Dermis blood vessel endothelial cell (primary cell): ENCODE measurements at places on chromosomes 11 and 22.

GRCh38 chr22:50044485-50045118 lies 13.5 kb downstream of the TTLL8 start:
- DNase-seq = no peak

- DNase-seq = no peak
These were observed 6.7 kb downstream of the HDHD5 start for GRCh38 chr22:17152340-17152739.

- DNase-seq = peak; percentile 9
These were observed 18.9 kb downstream of the CASP5 start for GRCh38 chr11:105004021-105004420.

DNA sequence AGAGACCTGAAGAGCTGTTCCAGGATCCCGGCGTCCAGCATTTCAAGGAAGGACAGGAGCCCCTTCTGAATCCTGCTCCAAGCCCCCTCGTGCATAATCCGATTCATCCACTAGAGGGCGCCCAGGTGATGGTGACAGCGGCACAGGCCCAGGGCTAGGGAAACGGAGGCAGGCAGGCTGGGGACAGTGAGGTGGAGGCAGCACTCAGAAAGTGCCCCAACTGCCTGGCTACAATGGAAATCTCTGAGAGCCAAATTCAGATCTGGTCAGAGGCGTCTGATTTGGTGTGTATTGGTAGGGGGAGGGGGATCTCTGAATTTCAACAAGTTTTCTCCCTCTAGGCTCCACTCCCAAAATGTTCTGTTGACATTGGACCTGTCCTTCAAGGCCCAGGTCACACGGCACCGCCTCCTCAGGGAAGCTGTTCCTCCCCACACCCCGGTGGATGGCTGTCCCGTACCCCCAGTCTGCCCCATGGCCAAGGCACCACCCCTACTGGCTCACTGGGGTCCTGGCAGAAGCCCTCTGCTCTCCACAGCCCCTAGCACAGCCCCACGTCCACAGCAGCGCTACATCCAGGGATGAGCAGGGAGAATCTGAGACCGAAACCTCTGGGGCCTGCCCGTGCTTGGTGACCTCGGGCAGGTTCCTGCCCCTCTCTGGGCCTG lies 142.9 kb downstream of the CRYBB2 start:
- peak; percentile 76 for DNase-seq

GRCh38 chr22:29265305-29265704 lies 2.5 kb downstream of the RHBDD3 start:
- no peak for DNase-seq

DNA sequence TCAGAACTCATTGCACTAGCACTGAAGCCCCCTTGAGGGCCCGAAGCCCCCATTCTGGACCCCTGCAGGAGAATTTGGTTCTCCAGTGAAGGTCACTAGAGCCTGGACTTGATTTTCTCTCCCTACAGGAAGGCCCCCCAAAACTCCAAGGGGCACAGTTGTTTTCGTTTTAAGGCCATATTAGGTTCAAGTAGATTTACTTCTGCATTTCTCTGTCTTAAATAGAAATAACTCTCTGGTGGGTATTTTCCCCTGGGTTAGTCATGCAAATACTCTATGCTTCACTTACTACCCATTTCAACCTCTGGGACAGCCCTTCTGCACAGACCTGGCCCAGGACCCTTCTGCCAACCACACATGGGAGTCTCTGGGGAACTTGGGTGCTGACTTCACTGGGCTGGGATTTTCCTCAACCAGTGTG lies 41.6 kb downstream of the WEE1 start:
- DNase-seq = peak; percentile 11

- no peak for DNase-seq
These were observed 35.9 kb upstream of the SESN3 start for GRCh38 chr11:95266751-95267374.

DNA sequence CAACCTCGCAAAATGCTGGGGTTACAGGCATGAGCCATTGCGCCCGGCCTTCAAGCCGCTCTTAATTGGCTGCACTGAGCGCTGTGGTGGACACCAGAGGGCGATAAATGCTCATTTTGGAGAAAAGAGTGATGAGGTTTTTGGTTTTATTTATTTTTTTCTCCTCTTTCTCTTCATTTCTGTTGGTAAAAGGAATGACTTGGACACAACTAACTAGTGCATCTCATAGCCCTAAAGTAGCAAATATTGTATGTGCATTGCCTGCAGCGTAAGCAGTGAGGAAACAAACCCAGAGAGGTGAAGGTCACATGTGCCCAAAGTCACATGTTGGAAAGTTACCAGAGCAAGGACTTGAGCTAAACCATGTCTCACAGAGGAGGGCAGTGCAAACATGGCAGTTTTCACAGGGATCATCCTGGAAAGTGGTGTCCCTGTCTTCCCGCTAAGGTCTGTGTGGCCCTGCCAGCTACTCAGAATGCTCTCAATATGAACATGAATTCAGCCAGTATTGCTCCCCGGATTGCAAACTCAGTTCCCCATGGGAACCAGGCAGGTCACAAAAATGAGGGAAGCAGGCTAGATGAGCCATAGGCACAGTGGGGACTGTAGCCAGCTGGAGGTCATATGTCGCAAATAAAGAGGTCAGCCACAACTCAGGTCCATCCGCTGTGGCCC lies 8.6 kb upstream of the CD82 start:
- DNase-seq = peak; percentile 71

DNA sequence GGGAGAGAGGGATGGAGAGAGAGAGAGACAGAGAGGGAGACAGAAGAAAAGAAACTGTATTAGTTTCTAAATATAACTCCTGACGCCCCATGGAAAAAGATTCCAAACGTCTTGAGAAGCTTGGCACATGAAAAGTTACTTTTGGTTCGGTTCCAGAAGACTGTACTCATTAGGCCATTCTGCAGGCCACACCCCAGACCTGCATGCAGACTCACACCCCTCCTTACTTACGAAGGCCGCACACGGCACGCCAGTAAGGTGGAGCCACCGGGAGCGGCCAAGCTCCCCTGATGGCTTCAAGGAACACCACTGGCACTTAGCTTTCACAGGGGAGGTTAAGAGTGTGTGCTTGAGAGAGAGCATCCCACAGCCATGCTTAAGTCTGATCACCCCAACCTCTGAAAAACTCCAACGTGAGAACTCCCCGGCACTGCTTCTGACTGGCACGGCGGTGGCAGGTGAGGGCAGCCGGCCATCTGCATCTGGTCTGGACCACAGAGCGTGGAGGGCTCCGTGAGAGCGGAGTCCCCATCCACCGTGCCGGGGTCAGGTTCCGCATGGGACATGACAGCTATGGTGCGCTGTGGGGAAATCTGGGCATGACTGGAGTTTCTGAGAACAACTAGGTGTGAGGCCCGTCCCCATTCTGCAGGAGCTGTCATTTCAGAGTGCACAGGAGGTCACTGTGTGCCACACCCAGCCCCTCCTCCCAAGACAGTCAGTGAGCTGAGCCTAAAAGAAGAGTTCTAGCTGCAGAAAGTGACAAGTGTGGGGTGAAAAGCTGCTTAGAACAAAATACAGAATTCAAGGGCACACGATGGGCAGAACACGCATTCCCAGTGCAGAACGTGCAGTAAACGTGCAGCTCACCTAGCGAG lies 62.4 kb downstream of the MYH9 start:
- DNase-seq = peak; percentile 81

GRCh38 chr11:61067782-61068446 lies 34.4 kb upstream of the CD5 start:
- no peak for DNase-seq

DNA sequence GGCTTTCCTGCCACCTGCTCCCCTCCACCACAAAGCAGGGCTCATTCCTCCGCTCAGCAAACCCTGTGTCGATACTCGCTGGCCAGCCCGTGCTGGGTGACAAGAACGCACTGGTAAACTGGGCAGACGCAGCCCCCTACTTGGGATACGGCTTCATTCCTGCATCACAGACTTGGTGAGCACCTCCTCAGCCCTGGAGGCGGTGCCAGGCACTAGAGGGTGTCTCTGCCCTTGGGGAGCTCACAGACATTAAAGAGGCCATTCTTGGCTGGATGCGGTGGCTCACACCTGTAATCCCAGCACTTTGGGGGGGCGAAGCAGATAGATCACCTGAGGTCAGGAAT lies 6.0 kb downstream of the ZDHHC24 start:
- DNase-seq = no peak

- DNase-seq = peak; percentile 39
These were observed 628 bp downstream of the CHKB start for GRCh38 chr22:50581950-50582492.

DNA sequence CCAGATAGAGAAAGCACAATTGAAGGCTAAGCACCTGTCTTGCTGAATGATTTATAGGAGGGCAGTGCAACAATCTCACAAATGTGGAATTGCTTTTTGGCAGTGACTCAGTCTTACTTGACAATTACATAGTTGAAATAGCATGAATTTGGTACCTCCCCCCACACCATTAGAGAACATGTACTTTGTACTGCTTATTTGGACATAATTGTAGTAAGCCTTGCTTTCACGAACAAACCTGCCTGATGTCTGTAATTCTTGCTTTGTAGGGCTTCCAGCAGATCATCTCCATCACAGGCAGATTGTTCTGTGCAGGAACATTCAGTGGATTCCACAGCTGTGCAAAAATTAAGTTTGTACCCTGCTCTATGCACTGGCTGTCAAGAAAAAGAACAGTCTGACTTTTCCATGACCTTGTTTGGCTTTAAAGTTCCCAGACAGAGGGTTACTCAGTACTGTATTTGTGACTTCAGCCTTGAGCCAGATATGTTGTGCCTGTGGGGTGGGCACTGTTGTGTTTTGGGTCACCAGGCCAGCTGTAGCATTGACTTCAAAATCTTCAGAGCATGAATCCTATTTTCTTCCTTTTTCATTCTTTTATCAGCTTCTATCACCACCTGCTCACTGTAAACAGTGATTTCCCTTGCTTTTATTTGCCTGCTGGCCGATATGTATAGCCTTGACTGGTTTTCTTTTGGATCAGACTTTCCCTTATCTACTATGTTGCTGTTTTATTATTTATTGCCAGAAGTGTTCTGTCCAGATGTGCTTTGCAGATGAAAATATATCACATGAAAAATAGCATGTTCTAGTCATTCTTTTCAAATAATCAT lies 941.0 kb upstream of the CHORDC1 start:
- DNase-seq = no peak

DNA sequence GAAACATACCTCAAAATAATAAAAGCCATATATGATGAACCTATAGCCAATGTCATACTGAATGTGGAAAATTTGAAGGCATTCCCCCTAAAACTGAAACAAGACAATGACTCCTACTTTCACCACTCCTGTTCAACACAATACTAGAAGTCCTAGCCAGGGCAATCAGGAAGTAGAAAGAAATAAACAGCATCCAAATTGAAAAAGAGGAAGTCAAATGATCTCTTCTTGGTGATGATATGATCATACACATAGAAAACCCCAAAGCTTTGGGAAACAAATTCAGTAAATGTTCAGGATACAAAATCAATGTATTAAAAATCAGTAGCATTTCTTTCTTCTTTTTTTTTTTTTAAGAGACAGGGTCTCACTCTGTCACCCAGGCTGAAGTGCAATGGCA lies 109.9 kb downstream of the DLG2 start:
- no peak for DNase-seq

DNA sequence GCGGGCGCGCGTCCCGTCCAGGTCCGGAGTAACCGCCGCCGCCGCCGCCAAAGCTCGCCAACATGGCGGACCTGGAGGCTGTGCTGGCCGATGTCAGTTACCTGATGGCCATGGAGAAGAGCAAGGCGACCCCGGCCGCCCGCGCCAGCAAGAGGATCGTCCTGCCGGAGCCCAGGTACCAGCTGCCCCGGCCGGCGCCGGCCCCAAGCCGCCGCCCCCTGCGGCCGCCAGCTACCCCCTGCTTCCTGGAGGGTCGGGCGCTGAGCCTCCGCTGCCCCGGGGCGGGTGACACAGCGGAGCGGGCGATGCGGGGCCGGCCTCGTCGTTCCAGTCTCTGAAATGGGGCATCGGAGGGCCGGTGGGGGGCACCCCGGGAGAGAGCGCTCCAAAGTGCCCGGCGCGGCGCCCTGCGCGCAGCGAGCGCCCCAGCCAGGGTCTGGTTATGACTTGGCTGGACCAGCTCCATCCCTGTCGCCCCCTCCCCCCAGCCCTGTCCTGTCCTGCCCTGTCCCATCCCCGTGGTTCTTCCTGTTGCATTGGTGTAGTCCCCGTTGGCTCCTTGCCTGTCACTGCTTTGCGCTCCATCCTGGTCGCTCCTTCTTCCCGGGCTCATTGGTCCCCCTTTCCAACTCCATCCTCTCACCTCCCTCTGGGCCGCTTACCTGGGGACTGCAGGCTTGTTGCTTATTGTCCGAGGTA lies 653 bp downstream of the GRK3 start:
- DNase-seq = peak; percentile 28

GRCh38 chr11:64917663-64917995 lies 620 bp upstream of the ATG2A start:
- DNase-seq = no peak

DNA sequence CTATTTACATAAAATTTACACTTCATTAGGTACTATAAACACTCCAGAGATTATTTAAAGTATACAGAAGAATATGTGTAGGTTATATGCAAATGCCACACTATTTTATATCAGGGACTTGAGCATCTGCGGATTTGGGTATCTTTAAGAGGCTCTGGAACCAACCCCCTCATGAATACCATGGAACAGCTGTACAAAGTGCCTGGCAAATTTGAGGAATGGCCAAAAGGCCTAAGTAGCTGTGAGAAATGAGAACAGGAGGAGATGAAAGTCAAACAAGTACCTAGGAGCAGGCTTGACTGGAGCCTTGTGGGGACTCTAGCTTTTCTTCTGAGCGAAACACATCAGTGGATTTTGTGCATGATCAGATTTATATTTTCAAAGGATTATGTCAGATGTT lies 149.3 kb downstream of the RBFOX2 start:
- DNase-seq = no peak

DNA sequence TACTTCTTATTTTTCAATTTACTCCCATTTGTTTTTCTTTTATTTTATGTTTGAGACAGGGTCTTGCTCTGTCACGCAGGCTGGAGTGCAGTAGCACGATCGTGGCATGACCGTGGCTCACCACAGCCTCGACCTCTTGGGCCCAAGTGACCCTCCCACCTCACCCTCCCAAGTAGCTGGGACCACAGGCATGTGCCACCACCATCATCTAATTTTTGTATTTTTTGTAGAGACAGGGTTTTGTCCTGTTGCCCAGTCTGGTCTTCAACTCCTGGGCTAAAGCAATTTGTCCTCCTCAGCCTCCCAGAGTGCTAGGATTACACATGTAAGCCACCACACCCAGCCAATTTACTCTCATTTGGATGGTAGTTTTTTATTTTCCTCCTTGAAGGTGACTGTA lies 679.3 kb upstream of the CCDC179 start:
- DNase-seq = no peak

DNA sequence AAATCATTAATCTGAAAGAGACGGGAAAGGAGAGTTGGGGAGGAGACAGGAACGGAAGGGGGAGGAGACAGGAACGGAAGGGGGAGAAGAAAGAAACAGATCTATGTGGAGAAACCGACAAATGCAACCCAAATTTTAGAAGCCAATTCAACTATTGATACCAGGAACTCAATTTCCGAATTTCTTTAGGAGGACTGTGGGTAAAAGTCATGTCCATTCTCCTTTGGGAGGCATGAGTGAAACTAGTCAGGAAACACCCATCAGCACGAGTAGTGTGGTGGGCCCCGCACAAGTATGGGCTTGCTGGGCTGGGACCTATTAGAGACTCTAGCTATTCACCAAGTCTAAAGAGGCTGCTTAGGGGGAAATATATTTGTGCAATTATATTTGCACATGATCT lies 18.1 kb downstream of the ANO3 start:
- no peak for DNase-seq
